NCI-H345 (cell line): ENCODE measurements at places on chromosomes 5 and 9.

DNA sequence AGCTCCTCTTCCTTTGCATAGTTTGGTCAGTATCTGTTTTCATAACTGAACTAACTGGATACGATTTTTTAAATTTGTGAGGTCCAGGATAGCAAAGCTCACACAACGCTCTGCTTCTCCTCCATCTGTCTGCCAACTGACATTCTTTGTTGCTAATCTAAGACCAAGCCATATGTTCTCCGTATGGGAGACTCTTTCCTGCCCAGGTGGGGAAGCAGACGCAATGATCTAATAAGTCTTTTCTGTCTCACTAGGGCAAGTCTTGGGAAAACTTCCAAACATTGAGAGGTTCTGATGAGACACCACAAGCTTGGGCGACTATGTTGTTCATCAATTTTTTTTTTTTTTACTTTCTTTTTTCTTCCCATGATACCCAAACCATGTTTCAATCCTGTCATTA, 558.5 kb downstream of the EFNA5 start:
- no peak for DNase-seq

GRCh38 chr5:129163810-129164378, 69.3 kb downstream of the ISOC1 start:
- DNase-seq: peak; percentile 61

- DNase-seq: no peak
These were observed 21.5 kb upstream of the GPR21 start for GRCh38 chr9:123011878-123012528.

DNA sequence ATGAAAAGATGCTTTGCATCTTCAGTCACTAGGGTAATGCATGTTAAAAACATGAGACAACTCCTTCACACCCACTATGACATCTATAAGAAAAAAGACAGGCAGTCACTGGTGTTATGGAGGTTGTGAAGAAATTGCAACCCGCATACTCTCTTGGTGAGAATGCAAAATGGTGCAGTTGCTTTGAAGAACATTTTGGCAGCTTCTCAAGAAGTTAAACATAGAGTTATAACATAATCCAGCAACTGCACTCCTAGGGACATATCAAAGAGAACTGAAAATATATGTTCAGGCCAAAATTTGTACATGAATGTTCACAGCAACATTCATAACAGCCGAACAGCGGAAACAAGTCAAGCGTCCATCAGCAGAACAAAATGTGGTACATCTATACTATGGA, 46.3 kb upstream of the TBC1D9B start:
- no peak for DNase-seq
